ENCODE measurements at places on chromosomes 11 and 22. TPM values are rescaled to one million over a fixed set of nuclear protein-coding genes. Genes with fewer than 3 reads are reported as not detected.

Gene HEPHL1
- not detected for total RNA-seq

- no peak for DNase-seq
Observed at GRCh38 chr11:12386745-12387144, 9.4 kb downstream of the PARVA start.

DNA sequence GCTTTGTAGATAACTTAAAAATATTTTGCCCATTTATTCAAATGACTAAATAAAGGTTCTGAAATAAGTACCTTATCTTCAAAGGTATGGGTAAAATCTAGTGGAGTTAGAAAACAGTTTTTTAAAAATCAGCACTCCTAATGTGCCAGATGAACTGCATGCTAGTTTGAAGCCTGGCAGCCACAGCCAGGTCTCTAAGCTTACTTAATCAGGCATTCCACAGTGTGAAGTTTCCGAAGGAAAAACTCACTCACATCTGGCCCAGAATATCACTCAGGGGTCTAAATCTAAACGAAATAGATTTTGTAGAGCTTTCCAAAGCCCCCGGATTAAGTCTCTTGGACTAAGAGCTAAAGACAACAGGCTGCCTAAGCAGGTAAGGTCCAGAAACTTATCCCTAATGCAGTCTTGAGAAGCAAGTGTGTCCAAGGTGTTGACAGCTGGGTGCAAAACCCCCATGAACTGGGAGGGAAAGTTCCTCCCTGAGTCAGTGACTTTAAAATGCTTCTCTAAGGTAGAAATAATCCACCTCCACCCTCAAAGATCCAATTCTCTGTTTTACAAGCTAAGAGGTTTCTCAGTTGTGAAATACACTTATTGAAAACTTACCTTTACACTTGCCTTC, 157.6 kb downstream of the FCHSD2 start:
- DNase-seq = no peak

Gene UCP3
- 0.83 TPM for total RNA-seq

Gene CYP2D6
- total RNA-seq = 1.4 TPM

Data from activated naive CD4-positive, alpha-beta T cell treated with anti-CD3 and anti-CD28 coated beads for 36 hours (primary cell).